Natural killer cell (primary cell): ENCODE measurements at places on chromosomes 1 and 21. TPM values are rescaled to one million over a fixed set of nuclear protein-coding genes. Genes with fewer than 3 reads are reported as not detected.

Gene THEM5
- not detected for total RNA-seq

- peaks cover 34% of the 10 kb centered on the region for H3K36me3 ChIP-seq
- H3K27me3 ChIP-seq: no peaks in the 10 kb centered on the region
- DNase-seq: peak; percentile 44
- H3K27ac ChIP-seq: peak overlapping the region; percentile 99
These were observed 701 bp upstream of the MUTYH start for GRCh38 chr1:45340816-45341466.

Gene LRRC7
- not detected for total RNA-seq

DNA sequence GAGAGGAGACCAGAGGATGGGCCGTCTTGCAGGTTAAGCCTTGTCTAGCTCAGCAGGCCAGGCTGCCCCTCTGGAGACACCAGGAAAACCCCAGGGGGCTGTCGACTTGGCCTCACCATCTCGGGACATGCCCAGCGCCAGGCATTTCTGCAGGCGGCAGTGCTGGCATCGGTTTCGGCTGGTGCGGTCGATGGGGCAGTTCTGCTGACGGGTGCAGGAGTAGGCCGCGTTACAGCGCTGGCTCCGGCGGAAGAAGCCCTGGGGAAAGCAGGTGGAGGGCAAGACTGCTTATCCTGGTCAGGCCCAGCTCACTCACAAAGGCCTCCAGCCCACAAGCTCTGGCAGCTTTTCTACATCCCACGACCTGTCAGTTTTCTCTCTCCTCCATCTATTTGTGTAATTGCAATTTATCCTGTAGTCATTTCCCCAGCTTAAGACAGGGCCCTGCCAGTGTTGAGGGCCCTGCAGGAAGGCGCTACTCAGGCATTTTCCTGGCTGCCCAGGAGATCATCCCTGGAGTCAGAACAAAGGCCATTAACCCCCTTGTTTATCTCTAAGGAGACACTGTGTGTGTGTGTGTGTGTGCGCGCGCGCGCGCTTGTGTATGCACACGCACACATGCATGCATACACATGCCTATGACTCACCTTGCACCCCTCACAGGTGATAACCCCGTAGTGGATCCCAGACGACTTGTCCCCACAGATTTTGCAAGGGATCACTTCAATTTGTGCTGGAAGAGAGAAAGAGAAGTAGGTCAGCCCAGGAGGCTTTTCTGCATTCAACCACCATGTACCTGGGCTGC is 11.5 kb upstream of the LINGO4 start:
- no peak overlapping the region for H3K4me3 ChIP-seq
- DNase-seq: no peak
- H3K36me3 ChIP-seq: no peaks in the 10 kb centered on the region
- H3K27me3 ChIP-seq: no peaks in the 10 kb centered on the region
- no peak overlapping the region for H3K27ac ChIP-seq
- H3K4me1 ChIP-seq: peaks cover 76% of the 10 kb centered on the region

- DNase-seq: no peak
- no peaks in the 10 kb centered on the region for H3K36me3 ChIP-seq
- H3K27me3 ChIP-seq: no peaks in the 10 kb centered on the region
- H3K4me3 ChIP-seq: no peak overlapping the region
These were observed 98.2 kb downstream of the PGBD5 start for GRCh38 chr1:230327892-230328284.

DNA sequence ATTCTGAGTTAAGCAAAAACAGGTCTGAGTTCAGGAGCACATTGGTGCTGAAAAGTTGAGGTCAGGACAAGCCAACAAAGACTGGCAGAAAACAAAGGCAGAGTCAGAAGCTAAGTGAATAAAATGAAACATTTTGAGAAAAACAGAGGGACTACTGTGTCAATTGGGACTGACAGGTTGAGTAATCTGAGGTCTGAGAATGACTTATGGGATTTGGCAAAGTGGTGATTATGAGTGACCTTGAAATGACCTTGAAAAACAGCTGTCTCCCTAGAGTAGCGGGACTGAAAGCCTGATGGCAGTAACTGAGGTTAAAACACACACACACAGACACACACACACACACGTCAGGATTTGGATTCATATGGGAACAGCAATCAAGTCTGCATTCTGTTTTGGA is 8.8 kb upstream of the COG2 start:
- peaks cover 2% of the 10 kb centered on the region for H3K27me3 ChIP-seq
- H3K4me1 ChIP-seq: no peaks in the 10 kb centered on the region
- DNase-seq: no peak
- H3K36me3 ChIP-seq: no peaks in the 10 kb centered on the region

DNA sequence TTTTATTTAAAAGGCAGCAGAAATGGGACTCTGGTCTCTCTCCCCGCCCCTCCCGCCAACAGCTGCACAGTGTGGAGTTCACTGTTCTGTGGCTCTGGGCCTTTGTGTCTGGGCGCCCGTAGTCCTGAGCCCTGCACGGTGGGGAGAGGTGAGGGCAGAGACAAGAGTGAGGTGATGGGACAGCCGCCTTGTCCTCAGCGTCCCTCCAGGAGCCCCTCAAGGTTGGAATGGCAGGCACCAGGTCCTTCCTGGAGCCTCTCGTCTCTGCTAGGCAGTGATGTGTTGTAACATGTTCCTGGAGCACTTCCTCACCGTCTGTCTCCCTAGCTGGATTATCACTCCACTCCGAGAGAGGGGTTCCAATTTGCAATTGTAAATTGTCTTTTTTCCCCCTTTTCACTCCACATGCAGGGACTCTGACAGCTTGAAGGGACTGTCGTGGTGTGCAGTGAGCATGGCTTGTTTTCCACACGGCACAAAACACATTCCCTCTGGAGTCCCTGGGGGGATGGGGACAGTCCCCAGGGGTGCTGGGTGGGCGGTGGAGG is 44.6 kb upstream of the C1orf174 start:
- no peak overlapping the region for H3K4me3 ChIP-seq
- H3K27ac ChIP-seq: no peak overlapping the region
- H3K36me3 ChIP-seq: no peaks in the 10 kb centered on the region
- DNase-seq: no peak

GRCh38 chr1:14957375-14958098 is 196.0 kb upstream of the TMEM51 start:
- no peak for DNase-seq
- no peak overlapping the region for H3K4me3 ChIP-seq
- H3K36me3 ChIP-seq: no peaks in the 10 kb centered on the region
- H3K27me3 ChIP-seq: no peaks in the 10 kb centered on the region
- H3K27ac ChIP-seq: no peak overlapping the region

GRCh38 chr1:59242370-59242769 is 54.5 kb upstream of the FGGY start:
- no peaks in the 10 kb centered on the region for H3K36me3 ChIP-seq
- no peaks in the 10 kb centered on the region for H3K4me1 ChIP-seq
- H3K27me3 ChIP-seq: no peaks in the 10 kb centered on the region
- no peak for DNase-seq
- H3K4me3 ChIP-seq: no peak overlapping the region
- no peak overlapping the region for H3K27ac ChIP-seq

DNA sequence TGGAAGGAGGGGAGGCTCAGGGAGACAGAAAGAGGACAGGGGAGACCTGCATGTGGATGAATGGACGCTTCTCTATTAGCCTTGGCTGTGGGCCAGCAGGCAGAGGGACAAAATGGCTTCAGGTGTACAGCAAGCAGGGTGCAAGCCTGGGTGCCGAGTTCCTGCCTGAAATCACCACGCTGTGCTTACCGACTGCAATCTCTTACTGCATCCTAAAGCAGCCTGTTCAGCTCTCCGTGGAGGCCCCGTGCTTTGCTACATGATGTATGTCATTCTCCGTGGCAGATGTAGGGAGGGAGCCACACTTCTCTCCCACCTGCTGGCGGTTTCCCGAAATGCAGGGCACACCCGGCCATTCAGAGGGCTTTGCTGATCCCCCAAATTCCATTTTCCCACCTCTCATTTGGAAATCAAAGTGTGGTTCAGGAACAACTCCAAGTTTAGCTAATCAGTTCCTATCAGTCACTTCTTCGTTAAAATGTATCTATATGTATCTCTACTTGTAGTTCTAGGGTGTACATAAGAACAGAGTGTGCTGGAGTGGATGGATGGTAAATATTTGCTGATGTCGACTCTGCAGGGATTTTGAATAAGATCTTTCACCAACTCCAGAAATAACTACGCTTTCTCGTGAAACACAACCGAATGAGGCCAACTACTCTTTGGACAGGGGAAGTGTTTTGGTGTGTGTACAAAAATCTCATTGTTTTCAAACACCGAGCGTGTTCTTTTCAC is 122.3 kb upstream of the BACE2 start:
- H3K4me3 ChIP-seq: no peak overlapping the region
- no peaks in the 10 kb centered on the region for H3K4me1 ChIP-seq
- no peak for DNase-seq
- H3K27me3 ChIP-seq: no peaks in the 10 kb centered on the region
- no peak overlapping the region for H3K27ac ChIP-seq
- no peaks in the 10 kb centered on the region for H3K36me3 ChIP-seq

Gene DNAJC28
- not detected for total RNA-seq

DNA sequence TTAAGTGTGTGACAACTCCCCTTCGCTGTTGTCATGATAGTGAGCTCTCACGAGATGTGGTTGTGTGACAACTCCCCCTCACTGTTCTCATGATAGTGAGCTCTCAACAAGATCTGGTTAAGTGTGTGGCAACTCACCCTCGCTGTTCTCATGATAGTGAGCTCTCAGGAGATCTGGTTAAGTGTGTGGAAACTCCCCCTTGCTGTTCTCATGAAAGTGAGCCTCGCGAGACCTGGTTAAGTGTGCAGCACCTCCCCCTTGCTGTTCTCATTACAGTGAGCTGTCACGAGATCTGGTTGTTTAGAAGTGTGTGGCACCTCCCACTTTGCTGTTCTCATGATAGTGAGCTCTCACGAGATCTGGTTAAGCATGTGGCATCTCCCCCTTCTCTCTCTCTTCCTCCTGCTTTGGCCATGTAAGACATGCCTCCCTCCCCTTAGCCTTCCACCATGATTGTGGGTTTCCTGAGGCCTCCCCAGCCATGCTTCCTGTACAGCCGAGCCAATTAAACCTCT is 25.1 kb upstream of the LSS start:
- peaks cover 29% of the 10 kb centered on the region for H3K4me1 ChIP-seq
- no peak overlapping the region for H3K4me3 ChIP-seq
- peak overlapping the region; percentile 65 for H3K27ac ChIP-seq
- H3K36me3 ChIP-seq: peaks cover 68% of the 10 kb centered on the region
- peak; percentile 77 for DNase-seq
- no peaks in the 10 kb centered on the region for H3K27me3 ChIP-seq

Gene TRAPPC3
- total RNA-seq: 34.7 TPM

- no peak overlapping the region for H3K27ac ChIP-seq
- H3K36me3 ChIP-seq: no peaks in the 10 kb centered on the region
- H3K4me3 ChIP-seq: no peak overlapping the region
These were observed 18.6 kb downstream of the EXOC8 start for GRCh38 chr1:231319080-231319479.

Gene CD1B
- not detected for total RNA-seq

Gene CA6
- not detected for total RNA-seq

Gene GPR52
- 9.6 TPM for total RNA-seq

DNA sequence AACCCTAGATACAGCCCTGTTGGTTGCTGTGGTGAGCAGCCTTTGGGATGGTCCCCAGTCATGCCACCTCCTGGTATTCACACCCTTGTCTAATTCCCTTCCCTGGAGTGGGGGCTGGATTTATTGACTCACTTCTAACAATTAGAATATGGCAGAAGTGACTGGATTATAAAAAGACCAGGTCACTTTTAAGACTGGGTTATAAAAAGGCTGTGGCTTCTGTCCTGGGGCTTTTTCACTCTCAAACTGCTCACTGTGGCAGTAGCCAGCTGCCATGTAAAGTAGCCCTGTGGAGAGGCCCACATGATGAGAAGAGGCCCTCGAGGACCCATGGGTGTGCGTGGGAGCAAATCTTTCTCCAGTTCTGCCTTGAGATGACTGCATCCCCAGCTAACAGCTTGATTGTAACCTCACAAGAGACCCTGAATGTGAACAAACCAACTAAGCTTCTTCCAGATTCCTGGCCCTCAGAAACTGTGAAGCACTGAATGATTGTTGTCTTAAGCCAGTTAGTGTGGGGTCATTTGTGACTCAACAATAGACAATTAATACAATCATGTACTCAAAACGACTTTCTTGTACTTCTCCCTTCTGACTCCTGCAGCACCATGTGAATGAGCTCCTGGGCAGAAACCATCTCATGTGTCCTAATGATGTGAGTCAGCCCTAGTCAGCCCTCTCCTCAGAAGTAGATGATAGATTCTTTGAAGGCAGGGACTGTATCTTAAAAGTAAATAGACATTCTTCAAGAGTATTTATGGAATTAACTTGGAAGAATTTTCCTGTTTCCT is 234.9 kb downstream of the TNR start:
- no peak overlapping the region for H3K4me3 ChIP-seq
- no peaks in the 10 kb centered on the region for H3K27me3 ChIP-seq
- H3K36me3 ChIP-seq: no peaks in the 10 kb centered on the region
- DNase-seq: no peak

Gene PKLR
- not detected for total RNA-seq

DNA sequence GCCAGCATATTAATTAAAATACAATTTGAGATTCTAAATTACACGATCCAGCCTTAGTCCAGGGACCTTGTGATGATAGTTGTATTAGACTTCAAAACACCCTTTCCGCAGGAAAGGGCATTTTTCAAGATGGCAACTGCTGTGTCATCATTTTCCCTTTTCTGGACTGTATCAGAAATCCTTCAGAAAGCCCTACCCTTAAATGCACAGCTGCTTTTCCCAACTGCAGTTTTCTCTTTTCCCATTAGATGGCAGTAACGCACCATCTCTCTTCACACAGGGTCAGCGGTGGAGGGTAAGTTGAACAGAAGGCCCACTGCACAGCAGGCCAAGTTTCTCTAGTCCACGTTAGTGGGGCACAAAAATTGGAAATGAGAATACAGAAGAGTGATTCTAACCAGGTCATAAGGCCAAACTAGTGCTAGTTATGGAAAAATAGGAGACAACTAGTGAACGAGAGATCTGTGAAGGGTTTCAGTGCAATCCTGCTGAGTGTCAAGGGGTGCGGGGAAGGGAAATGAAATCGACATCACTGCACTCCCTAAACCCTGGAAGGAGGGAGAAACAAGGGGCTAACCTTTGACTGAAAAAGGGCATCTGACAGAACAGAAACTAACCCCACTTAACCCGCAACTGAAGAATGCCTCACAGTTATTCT is 22.1 kb upstream of the TDRD10 start:
- no peaks in the 10 kb centered on the region for H3K4me1 ChIP-seq
- DNase-seq: peak; percentile 86
- H3K27ac ChIP-seq: no peak overlapping the region
- H3K27me3 ChIP-seq: no peaks in the 10 kb centered on the region
- no peaks in the 10 kb centered on the region for H3K36me3 ChIP-seq

- no peak overlapping the region for H3K27ac ChIP-seq
- no peak overlapping the region for H3K4me3 ChIP-seq
- DNase-seq: no peak
- H3K27me3 ChIP-seq: no peaks in the 10 kb centered on the region
- no peaks in the 10 kb centered on the region for H3K36me3 ChIP-seq
- H3K4me1 ChIP-seq: no peaks in the 10 kb centered on the region
These were observed 36.2 kb upstream of the MRPS6 start for GRCh38 chr21:34037009-34037795.

DNA sequence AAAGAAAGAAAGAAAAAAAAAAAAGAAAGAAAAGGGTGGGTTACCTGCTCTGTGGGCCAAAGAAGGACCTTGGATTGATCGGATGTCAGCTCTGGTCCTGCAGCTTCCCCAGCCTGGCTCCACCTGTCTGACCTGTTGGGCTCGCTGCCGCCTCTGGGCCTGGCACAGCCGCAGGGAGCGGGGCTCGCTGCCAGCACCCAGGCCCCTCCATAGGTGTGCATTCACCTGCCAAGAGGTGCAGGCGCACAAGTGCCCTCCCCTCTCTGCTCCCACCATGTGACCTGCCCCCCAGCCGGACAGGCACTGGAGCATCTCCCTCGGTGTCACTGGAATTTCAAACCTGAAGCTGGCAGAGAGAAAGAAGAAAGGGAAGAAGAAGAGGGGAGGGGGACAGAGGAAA is 33.1 kb upstream of the GPR157 start:
- peaks cover 3% of the 10 kb centered on the region for H3K4me1 ChIP-seq
- H3K27ac ChIP-seq: no peak overlapping the region
- no peaks in the 10 kb centered on the region for H3K36me3 ChIP-seq
- H3K27me3 ChIP-seq: no peaks in the 10 kb centered on the region
- no peak for DNase-seq
- H3K4me3 ChIP-seq: no peak overlapping the region
